CD4-positive, alpha-beta T cell treated with Interferon gamma for 1 hour (primary cell): ENCODE measurements at places on chromosomes 1 and 21.

- peak; percentile 72 for DNase-seq
Measured at GRCh38 chr1:155320661-155321617, at the start of gene RUSC1. TSS of gene RUSC1 (plus strand) at chr1:155320894. CDS start at chr1:155321774, 880 bp downstream.

GRCh38 chr1:158272681-158273080 is 17.0 kb upstream of the CD1C start:
- no peak for DNase-seq

- DNase-seq, result no peak
Measured at GRCh38 chr1:223873044-223873443, 27.3 kb upstream of the TP53BP2 start.

- no peak for DNase-seq
Measured at GRCh38 chr1:91499904-91500755, 521 bp upstream of the CDC7 start.

GRCh38 chr21:17435565-17436543 is 77.0 kb upstream of the CXADR start:
- DNase-seq, result no peak

DNA sequence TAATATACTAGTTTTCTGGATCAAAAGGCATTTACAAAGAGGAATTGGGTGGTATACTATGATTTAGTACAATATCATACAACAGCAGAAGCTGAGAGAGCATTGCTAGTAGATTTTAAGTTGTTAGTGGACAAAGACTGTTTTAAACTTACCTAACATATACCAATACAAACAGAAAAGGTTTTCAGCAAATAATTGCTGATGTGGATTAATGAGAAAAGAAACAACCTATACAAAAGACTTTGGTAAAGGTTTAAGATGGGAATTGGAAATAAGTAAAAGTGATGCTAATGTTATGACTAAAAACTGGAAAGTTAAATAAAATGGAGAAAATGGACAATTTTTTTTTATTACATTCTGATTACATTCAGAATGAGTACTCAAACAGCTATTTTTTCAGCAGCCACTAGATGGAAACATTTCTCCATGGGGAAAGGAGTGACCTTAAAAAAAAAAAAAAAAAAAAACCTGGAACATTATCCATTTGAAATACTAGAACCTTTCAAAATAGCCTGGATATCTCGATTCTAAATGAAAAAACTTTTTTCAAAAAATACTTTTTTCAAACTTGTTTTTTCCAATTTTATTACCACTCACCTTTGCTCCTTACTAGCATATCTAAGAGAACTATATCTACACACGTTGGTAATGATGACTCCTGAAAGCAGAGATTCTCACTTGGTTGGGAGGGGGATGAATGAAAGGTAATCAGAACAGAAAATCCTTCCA is 55.4 kb downstream of the EPRS1 start:
- no peak for DNase-seq

DNA sequence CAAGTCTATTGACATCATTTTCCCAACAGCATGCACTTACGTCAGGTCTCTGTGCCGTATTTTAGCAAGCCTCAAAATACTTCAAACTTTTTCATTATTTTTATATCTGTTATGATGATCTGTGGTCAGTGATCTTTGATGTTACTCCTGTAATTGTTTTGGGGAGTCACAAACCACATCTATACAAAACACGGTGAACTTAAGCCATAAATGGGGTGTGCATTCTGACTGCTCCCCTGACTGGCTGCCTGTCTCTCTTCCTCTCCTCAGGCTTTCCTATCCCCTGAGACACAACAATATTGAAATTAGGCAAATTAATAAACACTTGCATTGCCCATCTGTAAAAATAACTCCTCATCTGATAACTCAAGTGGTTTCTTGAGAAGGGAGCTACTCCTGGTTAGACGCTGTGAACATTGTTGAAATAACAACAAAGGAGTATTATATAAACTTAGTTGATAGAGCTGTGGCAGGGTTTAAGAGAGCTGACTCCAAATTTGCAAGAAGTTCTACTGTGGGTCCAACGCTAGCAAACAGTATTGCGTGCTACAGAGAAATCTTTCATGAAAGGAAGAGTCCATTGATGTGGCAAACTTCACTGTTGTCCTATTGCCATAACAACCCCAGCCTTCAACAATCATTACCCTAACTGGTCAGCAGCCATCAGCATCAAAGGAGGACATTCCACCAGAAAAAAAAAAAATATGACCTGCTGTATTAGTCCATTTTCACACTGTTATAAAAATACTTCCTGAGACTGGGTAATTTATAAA is 105.8 kb upstream of the DSCAM start:
- no peak for DNase-seq

DNA sequence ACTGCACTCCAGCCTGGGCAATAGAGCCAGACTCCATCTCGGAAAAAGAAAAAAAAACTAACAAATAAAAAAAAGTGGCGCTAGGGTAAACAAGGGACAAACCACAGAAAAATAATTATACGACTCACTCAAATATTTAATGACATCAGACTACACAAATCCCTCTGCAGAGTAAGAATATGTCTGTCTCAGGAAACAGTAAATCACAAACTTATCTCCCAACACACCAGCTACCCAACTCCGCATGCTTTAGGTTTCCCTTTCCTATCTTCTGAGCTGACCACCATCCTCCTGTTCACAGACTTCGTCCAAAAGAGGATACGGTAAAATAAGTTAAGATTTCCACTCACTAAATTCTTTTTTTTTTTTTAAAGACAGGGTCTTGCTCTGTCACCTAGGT is 16.2 kb downstream of the WDR47 start:
- no peak for DNase-seq

GRCh38 chr1:154810571-154810970 is 59.5 kb downstream of the KCNN3 start:
- no peak for DNase-seq

DNA sequence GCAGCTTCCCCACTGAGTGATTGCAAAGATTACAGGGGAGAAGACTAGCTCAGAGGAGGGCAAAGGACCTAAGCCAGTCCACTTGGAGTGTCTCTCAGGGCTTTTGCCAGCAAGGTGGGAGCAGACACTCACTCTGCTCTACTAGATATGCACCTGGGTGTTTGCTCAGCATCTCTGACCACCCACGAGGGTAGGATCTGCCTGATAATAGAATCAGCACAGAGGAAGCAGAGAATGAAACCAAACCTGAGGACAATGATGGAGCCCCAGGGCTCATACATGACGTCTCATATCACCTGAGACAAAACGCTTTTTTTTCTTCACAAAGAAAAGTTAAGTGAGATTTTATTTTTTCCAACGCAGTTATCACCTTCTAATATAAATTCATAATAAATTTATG is 79.4 kb downstream of the RRAGC start:
- DNase-seq, result no peak

GRCh38 chr1:54254055-54254454 is 54.1 kb downstream of the MRPL37 start:
- DNase-seq, result no peak

DNA sequence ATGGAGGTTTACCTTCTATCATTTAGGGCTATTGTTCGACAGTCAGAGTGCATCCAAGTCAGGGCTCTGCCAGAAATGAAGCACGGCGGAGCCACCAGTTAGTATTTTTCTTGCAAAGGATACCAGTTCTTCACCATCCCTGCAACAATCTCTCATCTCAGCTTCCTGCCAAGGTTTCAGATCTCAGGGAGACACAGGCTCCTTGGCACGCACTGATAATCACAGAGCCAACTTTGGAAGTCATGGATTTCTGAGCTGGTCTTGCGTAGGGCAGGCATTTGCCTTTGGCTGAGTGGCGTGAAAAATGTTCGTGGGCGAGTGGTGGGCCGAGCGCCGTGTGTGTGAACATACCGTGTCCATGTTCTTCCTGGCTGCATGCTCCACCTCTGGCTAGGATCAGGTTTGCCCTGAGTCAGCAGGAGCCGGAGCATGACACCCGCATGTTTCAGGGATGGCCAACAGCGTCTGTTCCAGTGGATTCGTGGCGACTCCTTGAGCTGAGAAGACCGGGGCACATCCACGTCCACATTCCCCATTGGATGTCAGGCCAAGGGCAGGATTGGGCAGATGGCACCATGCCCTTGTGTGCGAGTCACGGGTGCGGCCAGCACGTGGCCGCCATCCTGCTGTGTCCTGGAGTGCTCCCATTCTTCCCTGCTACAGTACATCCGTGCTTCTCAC is 118.5 kb upstream of the C1orf174 start:
- DNase-seq, result no peak

DNA sequence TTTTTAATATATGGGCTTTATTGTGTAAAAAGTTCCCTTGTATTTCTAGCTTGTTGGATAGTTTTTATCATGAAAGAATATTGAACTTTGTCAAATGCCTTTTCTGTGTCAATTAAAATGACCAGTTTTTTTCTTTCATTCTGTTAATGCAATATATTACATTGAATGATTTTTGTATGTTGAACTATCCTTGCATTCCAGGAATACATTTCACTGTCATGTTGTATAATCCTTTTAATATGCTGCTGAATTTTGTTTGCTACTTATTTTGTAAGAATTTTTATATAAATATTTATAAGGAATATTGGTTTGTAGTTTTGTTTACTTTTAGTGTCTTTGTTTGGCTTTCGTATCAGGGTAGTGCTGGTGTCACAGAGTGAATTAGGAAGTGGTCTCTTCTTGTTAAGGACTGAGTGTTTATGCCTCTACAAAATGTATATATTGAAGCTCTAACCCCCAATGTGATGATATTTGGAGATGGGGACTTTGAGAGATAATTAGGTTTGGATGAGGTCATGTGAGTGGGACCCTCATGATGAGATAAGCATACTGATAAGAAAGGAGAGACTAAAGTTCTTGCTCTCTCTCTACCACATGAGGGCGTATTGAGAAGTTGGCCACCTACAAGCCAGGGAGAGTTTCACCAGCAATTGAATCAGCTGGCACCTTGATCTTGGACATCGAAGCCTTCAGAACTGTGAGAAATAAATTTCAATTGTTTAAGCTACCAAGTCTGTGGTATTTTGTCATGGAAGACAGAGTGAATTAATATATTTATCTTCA is 12.0 kb upstream of the SLAMF6 start:
- no peak for DNase-seq

- DNase-seq, result no peak
Measured at GRCh38 chr21:44789880-44790279, 11.7 kb downstream of the UBE2G2 start.

DNA sequence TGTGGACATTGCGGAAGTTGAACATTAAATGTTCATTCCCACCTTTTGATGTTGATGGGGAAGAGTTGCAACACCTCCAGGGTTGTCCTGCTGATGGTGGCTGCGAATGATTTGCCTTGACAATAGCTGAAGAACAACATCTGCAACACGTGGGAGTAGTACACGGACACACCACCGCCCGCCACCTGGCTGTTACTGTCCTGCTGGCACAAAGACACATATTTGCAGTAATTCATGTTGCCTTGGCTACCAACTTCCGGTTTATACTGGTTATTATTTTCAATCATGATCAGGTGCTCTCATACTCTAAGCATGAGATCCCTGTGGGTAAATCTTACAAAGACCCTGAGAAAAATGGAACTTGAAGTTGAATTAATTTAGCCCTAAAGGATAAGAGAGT is 55.2 kb downstream of the UBR4 start:
- no peak for DNase-seq

- DNase-seq, result no peak
Measured at GRCh38 chr1:29602203-29602602, 365.9 kb downstream of the PTPRU start.

- DNase-seq, result no peak
Measured at GRCh38 chr1:15329104-15329820, 80.4 kb upstream of the EFHD2 start.

GRCh38 chr1:192968323-192968722 is 90.8 kb downstream of the UCHL5 start:
- no peak for DNase-seq

DNA sequence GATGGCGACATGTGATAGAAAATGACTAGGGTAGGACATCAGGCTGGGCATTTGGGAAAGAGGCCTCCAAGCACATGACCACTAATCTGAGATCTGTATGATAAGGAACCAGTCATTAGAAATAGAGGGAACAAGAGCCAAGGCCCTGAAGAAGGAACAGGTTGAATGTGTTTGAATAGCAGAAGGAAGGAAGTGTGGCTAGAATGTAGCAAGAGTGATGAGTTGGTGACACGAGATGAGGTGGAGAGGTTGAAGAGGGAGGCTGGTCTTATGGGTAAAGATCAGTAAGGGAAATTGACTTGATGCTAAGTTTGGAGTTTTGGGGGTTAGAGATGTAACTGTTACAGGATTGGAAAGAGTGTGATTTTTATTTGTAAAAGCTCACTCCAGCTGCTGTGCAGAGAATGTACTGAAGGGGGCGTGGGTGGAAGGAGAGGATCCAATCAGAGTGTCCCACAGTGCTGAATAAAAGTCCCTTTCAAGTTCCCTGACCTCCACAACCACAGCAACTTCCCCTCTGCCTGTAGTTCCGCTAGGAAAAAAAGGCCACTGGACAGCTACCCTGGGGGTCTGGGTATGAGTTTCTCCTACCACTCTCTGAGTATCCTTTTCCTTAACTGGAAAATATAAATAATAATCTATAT is 295.0 kb downstream of the OMA1 start:
- DNase-seq, result no peak

DNA sequence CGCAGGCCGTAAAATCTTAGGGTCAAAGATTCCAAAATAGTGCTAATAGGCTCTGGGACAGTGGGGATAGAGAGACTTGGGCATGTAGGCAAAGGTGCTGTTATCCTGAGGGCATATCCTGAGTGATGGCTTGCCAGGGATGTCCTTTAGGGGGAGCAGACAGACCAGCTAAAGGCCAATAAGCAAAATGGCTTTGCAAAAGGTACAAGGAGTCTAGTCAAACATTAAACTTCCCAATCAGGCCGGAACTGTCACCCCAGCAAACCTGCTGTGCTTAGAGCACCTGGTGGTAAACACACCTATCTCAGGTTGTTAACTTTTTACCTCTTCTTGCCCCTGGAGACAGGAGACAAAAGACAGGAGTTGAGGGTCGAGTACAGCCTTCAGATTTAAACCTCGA is 49.1 kb downstream of the TRABD2B start:
- no peak for DNase-seq

- no peak for DNase-seq
Measured at GRCh38 chr1:211724687-211725196, 49.3 kb upstream of the NEK2 start.

- DNase-seq, result no peak
Measured at GRCh38 chr1:7524341-7525337, 246.5 kb upstream of the VAMP3 start.

- no peak for DNase-seq
Measured at GRCh38 chr1:177227978-177228692, 57.4 kb downstream of the BRINP2 start.

DNA sequence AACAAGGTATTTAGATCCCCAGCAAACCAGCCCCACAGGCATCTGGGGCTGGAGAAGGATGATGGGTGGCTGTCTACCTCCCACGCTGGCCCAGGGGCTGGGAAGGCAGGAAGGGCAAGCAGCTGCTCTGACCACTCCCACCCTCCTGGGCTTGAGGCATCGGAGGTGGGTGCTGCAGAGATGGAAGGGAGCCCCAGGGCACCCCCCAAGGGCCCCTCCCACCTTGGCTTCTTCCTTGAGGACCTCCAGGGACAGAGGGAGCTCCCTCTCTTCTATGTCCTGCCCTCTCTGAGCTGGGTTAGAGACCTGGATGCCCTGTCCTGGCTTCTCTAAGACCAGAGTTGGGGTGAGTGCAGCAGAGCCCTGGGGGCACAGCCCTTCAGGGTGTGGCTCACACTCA is 3.1 kb downstream of the CD52 start:
- no peak for DNase-seq
